ENCODE measurements at places on chromosomes 1 and 21. TPM values are rescaled to one million over a fixed set of nuclear protein-coding genes. Genes with fewer than 3 reads are reported as not detected.

Gene BCAN
- 0.18 TPM for total RNA-seq

GRCh38 chr1:17434601-17435000 lies 4.9 kb downstream of the RCC2 start:
- no peak overlapping the region for H3K27ac ChIP-seq
- H3K36me3 ChIP-seq: no peaks in the 10 kb centered on the region

- DNase-seq: no peak
- peaks cover 3% of the 10 kb centered on the region for H3K27me3 ChIP-seq
- no peaks in the 10 kb centered on the region for H3K36me3 ChIP-seq
- H3K4me3 ChIP-seq: no peak overlapping the region
- H3K4me1 ChIP-seq: no peaks in the 10 kb centered on the region
Measured at GRCh38 chr21:39434950-39435349, 10.6 kb downstream of the LCA5L start.

DNA sequence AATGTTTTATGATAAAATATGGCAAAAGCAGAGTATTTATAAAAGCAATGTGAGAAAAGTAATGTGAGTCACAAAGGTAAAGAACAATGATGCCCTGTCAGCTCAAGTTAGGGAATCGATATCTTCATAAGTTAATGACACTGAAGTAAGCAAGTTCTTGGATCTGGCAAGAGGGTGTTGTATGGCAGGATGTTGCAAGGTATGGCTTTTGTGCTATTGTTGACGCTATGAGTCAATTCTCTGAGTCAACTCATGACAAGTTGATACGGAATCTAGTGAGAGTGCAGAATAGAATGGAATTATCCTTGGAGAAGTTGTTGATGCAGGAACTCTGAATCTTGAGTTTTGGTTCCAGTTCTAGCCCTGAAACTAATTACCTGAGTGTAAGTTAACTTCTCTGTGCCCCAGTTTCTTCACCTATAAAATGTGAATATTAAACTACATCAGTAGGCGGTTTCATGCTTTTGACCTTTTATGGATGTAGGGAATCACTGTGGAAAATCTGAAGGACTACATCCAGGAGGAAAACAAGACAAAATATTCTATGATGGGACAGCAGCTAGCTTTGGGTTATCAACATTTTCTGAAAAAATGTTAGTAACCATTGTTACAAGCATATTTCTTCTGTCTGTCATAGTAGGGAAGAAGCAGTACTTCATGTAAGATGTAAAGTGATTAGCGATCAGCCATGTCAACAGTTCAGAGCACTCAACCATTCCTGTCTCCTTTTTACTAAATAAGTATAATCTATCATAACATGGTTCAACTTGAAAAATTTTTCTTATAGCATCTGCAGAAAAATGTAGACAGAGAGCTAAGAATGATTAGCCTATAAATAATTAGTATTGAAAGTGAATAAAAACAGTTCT lies 96.9 kb downstream of the ATP6V1G3 start:
- H3K27ac ChIP-seq: no peak overlapping the region
- no peaks in the 10 kb centered on the region for H3K27me3 ChIP-seq
- DNase-seq: no peak
- H3K4me3 ChIP-seq: no peak overlapping the region

Gene CSDE1
- 461 TPM for total RNA-seq
